ENCODE measurements at places on chromosomes 2 and 18.

DNA sequence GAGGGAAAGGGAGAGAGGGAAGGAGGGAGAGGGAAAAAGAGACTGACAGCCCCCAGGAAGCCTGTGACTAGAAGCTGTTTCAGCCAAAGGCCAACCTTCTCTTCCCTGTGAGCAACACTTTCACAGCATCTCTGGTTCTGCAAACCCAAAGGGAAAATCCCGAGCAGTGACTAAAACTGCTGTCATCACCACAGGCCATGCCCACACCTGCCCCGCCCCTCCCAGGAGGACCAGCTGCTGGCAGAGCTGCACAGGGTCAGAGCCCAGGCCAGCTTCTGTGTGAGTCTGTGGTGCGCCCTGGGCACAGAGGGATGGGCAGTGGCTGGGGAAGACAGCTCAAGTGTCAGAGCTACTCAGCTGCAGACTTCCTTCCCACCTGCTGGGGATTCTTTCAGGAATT, 64.9 kb upstream of the OTOS start:
- no peak for DNase-seq

DNA sequence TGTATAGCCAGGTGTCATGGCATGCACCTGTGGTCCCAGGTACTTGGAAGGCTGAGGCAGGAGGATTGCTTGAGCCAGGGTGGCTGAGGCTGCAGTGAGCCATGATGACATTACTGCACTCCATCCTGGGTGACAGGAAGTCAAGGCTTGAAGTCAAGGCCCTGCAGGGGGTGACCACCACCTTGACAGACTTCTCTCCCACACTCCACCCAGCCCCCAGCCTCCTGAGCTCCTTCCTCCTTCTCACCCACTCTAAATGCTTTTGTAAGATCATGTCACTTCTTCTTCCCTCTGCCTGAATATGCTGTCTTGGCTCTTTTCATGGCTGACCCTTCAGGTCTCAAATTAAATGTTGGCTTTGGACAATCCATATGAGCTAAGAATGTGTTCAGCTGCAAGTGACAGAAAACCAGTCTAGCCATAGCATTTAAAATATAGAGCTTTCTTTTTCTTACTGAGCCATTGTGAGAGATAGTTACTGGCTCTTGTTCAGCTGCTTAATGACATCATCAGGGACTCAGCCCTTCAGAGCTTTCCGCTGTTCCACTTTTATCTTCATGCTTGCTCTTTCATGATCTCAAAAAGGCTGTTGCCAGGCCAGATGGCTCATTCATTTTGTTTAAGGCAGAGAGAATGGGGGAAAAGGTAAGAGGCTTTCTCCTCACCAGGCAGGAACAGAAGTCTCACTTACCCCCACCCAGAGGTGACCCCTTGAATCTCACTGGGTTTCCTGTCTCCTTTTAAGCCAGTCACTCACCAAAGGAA, 36.7 kb upstream of the TTC39C start:
- no peak for DNase-seq

DNA sequence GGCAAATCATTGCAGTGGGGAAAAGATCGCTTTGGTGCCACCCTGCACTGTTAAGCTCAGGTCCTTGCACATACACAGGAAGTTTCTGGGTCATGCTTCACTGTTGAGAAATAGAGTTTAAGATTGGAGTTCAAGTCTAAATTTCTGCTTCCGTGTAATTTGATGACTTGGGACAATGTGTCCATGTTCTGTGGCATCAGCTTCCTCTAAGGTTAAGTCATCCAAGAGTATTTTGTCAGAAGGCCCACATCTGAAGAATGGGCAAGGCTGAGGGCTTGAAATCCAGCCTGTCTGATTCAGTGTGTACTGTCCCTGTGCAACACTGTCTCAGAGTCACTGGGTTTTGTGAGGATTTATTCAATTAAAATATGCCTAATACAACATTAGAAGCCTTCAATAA, 880.7 kb downstream of the SUCLG1 start:
- no peak for DNase-seq

DNA sequence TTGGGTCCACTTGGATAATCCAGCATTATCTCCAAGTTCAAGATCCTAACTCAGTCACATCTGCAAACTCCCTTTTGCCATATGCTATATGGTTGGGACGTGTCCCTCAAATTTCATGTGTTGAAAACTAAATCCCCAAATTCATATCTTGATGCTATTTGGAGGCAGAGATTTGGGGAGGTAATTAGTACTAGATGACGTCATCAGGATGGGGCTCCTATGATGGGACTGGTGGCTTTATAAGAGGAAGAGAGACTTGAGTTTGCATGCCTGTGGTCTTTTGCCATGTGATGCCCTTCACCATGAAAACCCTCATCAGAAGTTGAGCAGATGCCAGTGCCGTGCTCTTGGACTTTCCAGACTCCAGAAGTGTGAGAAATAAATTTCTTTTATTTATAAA, 16.8 kb upstream of the SMAD4 start:
- DNase-seq, result no peak

DNA sequence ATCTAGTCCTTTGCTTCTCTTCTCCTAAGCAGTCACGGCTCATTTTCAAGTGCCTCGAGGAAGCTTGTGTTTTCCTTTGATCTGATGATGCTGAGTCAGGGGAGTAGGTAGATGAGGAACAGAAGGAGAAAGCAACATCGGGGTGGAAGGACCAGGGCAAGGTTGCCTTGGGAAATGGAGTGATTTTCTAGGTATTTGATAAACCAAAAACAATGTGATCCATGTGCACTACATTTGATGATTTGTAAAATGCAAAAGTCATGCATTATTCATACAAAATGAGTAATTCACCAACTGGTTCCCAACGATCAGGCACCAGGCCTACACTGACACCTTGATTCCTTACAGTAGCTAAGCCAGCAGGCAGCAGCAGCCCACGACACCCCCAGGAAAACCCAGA, 205.3 kb downstream of the ANAPC1 start:
- DNase-seq, result no peak

GRCh38 chr2:40363631-40364030, 88.3 kb downstream of the SLC8A1 start:
- DNase-seq, result no peak

- DNase-seq, result no peak
Measured at GRCh38 chr2:53826030-53826410, 33.7 kb downstream of the GPR75 start.

- DNase-seq, result no peak
Measured at GRCh38 chr2:121088251-121089165, 196.5 kb downstream of the TFCP2L1 start.

- no peak for DNase-seq
Measured at GRCh38 chr2:47003641-47004427, 88.2 kb upstream of the MCFD2 start.

DNA sequence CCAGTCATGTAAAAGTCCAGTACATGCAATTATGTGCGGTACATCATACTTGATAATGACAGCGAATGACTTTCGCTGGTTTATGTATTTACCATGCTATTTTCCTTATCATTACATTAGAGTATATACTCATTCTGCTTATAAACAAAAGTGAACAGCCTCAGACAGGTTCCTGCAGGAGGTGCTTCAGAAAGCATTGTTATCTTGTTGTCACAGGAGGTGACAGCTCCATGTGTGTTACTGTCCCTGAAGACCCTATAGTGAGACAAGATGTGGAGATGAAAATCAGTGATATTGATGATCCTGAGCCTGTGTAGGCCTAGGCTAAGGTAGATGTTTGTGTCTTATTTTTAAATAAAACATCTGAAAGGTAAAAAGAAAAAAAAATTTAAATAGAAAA, 15.3 kb upstream of the MPPE1 start:
- no peak for DNase-seq

DNA sequence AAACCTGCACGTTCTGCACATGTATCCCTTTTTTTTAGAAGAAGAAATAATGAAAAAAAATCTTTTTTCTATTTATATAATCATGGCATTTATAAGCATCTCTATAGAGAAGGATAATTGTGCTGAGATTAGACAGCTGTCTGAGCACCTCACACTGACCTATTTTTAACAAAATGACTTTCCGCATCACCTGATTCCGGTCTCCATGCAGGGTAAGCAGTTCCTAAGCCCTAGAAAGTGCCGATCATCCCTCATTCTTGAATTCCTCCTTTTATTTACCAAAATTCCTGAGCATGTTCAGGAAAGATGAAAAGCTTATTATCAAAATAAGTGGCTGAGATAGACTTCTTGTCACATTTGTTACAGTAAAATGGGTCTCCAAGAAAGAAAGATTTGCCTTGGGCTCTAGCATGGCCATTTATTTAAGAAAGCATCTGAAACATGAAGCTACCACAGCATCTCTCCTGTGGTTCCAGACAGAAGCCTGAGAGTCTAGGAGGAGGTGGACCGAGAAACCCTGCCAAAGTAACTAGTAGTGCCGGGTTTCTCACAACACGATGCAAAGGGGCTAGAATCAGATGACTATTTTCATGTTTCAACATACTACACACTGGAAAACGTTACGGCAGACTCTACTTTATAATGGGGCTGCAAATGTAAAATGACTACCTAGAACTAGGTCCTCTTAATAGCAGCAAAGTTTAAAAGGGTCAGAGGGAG, 670 bp downstream of the GKN1 start:
- DNase-seq, result no peak

GRCh38 chr2:66446941-66447340, 12.0 kb downstream of the MEIS1 start:
- no peak for DNase-seq

- no peak for DNase-seq
Measured at GRCh38 chr18:79424008-79424565, 28.4 kb downstream of the NFATC1 start.

Measured in stimulated activated CD8-positive, alpha-beta memory T cell treated with anti-CD3 and anti-CD28 coated beads, Interleukin-2, amount 100 ng/mL, for 1 hour (primary cell).